Neural progenitor cell (in vitro differentiated cells): ENCODE measurements at places on chromosomes 2 and 18.

GRCh38 chr2:186101616-186102015, 363.0 kb downstream of the FSIP2 start:
- no peak for DNase-seq

DNA sequence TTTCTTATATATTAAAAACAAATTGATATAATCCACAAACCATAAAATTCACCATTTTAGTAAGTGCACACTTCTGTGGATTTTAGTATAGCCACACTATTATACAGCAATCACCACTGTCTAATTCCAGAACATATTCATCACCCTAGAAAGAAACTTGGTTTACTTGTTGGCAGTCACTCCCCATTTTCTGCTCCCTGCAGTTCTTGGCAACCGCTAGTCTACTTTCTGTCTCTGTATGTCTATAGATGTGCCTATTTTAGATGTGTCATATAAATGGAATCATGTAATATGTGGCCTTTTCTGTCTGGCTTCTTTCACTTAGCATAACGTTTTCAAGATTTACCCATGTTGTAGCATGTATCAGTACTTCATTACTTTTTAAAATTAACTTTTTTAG, 5.7 kb downstream of the CKAP2L start:
- DNase-seq = no peak

DNA sequence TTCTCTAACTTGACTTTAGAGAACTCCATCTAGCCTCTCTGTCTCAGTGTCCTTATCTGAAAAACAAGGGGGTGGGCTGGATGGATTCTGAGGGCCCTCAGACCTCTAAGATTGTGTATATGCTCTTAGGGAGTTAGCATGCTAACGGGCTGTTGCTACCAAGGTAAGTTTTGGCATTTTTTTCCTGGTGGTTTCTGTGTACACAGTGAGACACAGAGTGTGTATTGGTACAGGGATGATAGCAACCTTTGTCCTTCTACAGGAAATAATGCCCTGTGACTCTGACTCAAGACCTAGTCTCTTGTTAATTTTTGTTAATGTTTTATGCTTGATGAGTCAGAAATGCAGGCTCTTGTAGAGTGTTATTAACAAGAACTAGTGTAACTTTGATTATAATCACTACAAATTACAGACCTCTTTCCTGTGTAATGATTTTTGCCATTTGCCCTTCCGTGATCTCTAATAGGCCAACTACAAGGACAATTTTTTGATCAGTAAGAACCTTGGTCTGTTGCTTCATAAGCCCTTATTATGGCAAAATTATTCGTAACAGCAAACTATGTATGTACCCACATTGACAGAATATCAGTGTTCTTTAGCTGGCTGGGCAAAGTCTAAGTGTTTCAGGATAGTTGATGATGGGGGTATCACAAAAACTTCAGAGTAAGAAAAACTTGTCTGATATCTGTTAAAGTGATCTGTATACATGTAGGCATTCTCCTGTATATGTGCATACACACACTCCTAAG, 89.7 kb downstream of the SPTBN1 start:
- no peak for DNase-seq

DNA sequence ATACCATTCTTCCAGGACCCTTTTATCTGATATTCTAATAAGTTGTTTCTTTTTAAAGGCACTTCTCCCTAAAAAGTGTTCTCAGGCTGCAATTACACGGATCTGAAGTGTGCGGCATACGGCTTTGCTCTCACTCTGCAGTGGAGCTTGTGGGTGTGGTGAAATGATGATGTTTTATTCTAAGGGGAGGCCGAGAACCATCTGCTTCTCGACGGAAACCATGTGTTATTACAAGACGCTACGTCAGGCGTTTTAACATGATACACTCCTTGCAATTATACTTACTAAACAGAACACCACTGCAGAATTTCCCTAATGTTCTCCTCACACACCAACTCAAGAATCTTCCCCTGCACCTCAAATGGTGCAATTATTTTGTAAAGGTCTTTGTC, 34.9 kb upstream of the CTDP1 start:
- DNase-seq = no peak

GRCh38 chr2:26284132-26284531, 39.4 kb downstream of the HADHB start:
- DNase-seq = no peak

- no peak for DNase-seq
Observed at GRCh38 chr18:22753130-22753831, 179.8 kb upstream of the RBBP8 start.

GRCh38 chr18:69883781-69884180, 63.9 kb downstream of the CD226 start:
- DNase-seq = no peak

DNA sequence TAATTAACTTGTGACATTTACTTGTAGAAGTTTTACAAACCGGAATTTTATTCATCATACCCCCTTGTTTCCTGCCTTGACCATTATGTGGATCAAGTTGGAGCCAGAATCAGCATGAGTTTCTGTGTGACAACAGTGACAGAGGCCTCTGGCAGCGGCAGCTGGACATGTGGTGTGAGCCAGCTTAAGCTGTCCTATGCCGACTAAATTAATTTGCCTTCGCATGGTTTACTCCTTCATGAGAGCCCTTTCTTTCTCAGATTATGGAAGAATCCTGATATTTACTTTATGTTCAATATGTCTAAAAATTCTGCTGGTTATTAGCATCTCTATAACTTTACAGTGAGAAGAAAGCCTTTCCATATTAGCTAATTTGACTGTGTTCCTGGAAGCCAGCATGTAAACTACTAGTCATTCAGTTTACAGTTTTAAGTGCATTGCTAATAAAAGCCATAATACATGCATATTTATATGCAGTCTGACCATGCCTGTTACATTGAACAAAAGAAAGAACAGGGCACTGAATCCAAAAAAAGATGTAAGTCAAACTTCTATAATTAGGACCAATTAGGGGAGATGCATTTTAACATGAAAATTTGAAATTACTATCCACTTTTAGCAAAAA, 495.8 kb upstream of the ACVR2A start:
- no peak for DNase-seq

GRCh38 chr2:50786345-50786744, 245.6 kb downstream of the NRXN1 start:
- DNase-seq = peak; percentile 59

- no peak for DNase-seq
Observed at GRCh38 chr2:12733846-12734245, 17.1 kb downstream of the TRIB2 start.

DNA sequence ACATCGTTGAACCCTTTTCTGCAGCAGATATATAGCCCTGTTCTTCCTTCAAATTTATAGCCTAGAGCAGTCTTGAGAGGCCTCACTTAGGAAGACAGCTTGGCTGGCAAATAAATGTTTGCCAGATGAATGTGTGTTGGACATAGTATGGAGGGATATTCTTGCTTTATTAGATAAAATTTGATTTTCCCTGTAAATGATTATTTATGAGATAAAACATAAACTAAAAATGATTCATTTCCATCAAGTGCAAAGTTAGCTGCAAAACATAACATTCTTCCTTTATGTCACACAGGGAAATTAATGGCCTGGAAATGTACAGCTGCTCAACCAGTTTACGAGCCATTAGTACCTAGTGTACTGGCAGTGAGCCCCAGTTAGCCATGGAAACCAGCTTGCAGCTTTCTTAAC, 82.5 kb downstream of the LIMS1 start:
- no peak for DNase-seq

DNA sequence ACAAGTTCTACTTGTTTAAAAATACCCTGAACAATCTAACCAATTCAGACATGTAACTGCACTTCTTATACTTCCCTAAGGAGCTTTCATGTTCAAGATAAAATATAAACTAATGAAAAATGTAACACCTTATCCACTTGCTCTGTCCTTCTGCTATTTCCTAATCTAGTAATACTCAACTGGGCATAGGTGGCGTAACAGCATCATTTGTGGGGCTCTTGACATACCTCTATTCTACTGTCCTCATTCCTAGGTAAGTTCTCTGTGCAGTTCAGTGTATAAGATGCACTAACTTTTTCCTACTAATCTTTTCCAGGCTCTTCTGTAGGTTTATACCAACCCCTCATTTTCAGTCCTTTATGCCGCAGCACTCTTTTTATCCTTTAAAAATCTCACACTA, 36.7 kb downstream of the PRKD3 start:
- peak; percentile 7 for DNase-seq

DNA sequence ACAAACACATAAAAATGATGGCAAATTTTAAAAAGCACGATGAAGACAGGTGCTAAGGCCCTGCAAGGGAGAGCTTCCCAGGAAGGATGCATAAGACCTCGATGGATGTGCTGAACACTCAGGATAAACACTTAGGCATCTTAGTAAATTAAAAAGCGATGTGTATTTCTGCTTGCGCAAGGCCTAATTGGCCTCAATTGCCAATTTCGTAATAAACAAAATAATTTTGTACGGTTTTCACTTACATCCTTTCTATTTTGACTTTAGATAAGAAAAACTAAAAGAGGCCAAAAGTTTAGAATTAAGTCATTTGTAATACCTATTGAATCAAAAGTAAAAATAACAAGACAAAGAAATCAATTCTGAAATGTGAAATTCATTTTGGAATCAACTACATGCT, 189.1 kb downstream of the TCF4 start:
- no peak for DNase-seq

DNA sequence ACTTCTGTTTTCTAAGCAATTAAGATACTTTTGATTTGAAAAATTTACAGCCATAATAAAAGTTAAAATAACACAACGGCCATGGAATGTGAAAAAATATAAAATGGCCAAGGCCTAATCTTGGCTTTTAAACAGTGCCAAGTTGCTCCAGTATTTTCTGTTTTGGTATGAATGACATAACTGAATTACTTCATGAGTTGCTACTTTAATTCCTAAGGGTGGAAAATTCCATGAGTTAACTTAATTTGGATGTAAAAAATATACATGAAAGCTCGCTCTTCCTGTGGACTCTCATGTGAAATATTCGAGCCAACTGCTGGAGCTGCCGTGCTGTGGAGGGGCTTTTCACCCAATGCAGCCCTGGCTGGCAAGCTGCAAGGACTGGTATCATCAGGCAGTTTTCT, 286.0 kb upstream of the CCDC68 start:
- no peak for DNase-seq

DNA sequence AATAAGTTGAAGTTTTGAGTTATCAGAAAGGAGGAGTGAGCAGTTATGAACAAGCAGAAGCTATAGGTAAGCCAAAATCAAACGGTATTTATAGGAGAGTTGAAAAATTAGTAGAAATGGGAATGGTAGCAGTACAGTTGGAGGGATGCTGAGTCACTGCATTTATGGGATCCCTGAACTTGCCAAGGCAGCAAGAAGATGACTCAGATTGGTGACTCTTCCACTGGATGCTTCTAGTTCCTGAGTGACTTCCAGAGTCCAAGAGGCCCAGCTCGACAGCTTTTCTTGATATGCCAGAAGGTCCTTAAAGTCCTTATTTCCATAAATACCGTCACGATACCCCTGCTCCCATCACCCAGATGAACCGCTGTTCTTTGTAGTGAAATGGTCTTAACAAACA, 31.1 kb upstream of the ACTR3 start:
- DNase-seq = no peak

DNA sequence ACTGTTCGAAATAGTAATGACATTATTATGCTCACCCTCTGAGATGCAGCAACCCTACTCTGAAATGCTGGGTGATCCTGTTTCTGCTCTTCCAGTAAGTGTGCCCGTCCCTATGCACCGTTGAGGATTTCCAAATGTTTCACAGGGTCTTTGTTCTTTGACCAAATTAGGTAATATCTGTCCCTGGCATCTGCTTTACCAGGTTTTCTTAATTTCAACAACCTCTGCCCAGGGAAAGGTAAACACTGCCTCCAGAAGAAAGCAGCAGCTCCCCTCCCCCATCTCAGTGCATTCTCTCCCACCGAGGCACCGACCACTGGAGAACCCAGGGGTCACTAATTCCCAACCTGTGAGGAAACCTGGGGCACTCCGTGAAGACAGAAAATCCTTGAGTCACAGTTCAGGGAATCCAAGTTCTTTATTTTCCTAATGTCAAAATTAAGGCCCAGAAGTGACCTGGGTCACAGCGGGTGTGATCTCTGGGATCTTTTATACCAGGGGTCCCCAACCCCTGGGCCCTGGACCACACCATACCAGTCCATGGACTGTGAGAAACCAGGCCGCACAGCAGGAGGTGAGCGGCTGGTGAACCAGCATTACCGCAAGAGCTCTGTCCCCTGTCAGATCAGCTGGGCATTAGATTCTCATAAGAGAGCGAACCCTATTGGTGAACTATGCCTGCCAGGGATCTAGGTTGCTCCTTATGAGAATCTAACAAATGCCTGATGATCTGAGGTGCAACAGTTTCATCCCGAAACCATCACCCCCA, 1.2 kb upstream of the GRB14 start:
- peak; percentile 48 for DNase-seq

GRCh38 chr2:7703048-7703447, 785.8 kb downstream of the RNF144A start:
- peak; percentile 38 for DNase-seq

DNA sequence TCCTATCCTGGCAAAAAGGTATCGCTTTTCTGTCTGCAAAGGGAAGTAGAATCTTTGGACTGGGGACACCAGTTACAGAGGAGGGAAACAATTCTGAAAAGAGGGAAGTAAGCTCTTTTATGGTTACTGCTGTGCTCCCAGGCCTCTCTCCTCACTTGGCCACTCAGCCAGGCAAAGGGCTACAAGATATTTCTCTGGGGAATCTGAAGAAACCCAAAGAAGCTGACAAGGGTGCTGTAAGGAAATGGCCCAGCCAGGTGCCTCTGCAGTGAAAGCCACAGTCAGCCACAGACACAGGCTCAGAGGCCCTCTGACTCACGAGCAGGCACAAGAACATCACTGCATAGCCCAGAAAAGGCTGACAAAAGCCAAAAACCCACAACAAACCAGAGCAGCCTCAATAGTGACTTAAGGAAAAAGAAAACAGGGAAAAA, 5.8 kb downstream of the HDLBP start:
- no peak for DNase-seq

GRCh38 chr2:181787310-181788048, 104.1 kb upstream of the ITPRID2 start:
- DNase-seq = no peak

DNA sequence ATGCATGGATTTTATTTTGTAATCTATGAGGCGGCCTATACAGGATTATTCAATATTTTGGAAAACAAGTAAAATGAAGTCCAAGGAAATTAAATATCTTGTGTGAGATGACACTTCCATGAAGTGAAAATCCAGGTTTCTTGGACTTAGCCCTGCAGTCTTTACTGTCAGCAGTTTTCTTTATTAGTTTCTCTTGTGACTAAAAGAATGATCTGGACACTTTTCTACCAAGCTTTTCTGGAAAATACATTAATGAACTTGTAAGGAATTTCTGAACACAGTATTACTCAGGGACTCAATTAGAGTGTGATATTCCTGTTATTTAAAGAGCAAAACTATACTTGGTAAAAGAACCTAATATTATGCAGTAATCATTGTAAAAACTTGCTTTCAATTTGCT, 610.4 kb upstream of the SLC8A1 start:
- DNase-seq = no peak

GRCh38 chr18:65235966-65236624, 514.7 kb upstream of the CDH7 start:
- no peak for DNase-seq

- DNase-seq = no peak
Observed at GRCh38 chr2:241895712-241896641, 26.4 kb downstream of the RTP5 start.

GRCh38 chr18:48296581-48296980, 112.6 kb downstream of the ZBTB7C start:
- no peak for DNase-seq
